ENCODE measurements at places on chromosomes 2 and 18.
A peak's percentile ranks its signal among the peaks of the same experiment; 100 is the strongest.

DNA sequence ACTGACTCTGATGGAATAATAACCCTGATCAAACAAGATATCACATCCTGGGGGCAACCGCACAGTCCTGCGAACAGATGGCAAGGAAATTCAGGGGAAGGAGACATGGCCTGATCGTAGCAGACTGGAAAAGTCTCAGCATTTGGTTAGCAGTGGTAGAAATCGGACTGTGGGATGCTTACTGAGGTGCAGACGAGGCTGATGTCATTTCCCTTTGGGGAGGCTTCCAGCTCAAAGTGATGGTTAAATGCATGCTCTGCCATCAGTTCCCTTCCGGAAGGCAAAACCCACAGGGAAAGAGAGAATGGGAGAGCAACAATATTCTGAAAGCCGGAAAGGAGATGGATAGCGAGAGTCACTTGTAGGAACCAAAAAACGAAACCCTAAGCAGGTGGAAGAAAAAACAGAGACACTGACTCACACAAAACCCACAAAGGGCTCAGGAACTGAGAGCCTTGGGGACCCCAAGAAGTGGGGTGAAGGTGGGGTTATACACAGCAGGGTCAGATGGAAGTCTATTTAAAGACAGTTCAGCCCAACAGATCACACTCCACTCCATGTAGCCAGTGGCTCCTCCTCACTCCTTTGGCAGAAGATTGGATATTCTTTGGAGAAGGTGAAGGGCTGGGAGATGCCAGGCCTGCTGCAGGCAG lies 93.1 kb downstream of the INPP5D start:
- no peak overlapping the region for H3K4me3 ChIP-seq
- no peaks in the 10 kb centered on the region for H3K27me3 ChIP-seq
- no peak for DNase-seq
- peaks cover 80% of the 10 kb centered on the region for H3K36me3 ChIP-seq
- H3K27ac ChIP-seq: no peak overlapping the region

- no peak overlapping the region for H3K4me3 ChIP-seq
- H3K36me3 ChIP-seq: no peaks in the 10 kb centered on the region
- no peaks in the 10 kb centered on the region for H3K27me3 ChIP-seq
- no peaks in the 10 kb centered on the region for H3K4me1 ChIP-seq
- no peak for DNase-seq
Observed at GRCh38 chr2:28080911-28081310, 190.4 kb downstream of the BABAM2 start.

DNA sequence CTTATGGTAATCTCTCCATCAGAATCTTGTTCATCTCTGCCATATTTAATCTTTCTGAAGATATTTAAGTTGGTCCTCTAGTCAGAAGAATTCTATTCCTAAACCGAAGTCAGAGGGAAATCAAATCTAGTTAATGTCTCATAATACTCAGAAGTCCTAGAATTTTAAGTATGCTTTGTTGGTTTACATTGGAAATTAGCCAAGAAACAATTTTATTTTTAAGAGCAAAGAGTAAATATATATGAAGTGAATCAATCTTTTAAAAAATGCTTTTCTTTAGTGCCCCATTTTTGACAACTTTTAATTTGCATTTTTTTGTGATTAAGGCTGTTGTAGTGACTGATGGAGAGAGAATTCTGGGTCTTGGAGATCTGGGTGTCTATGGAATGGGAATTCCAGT lies 38.1 kb downstream of the ME2 start:
- H3K4me1 ChIP-seq: no peaks in the 10 kb centered on the region
- no peak overlapping the region for H3K27ac ChIP-seq
- H3K36me3 ChIP-seq: peaks cover 38% of the 10 kb centered on the region
- DNase-seq: no peak

DNA sequence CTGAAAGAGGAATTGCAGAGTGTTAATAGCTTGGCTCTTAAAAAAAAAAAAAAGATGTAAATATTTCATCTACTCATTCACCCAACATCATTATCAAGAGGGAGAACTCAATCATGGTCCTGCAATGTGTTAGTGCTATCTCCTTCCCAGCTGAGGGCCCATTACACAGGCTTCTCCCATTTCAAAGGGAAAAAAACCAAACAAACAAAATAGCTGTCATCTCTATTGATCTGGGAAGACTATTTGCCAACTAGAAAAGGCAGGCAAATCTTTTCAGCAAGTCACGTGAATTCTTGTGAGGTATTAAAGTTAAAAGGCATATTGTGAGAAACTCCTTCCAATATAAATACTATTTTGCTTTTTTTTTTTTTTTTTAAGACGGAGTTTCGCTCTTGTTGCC lies 194.3 kb downstream of the MYO1B start:
- no peaks in the 10 kb centered on the region for H3K4me1 ChIP-seq
- H3K4me3 ChIP-seq: no peak overlapping the region
- H3K27me3 ChIP-seq: no peaks in the 10 kb centered on the region
- no peak overlapping the region for H3K27ac ChIP-seq
- DNase-seq: no peak

- no peak overlapping the region for H3K4me3 ChIP-seq
- H3K27ac ChIP-seq: no peak overlapping the region
- no peaks in the 10 kb centered on the region for H3K4me1 ChIP-seq
- no peaks in the 10 kb centered on the region for H3K36me3 ChIP-seq
Observed at GRCh38 chr2:240872317-240873097, 3.9 kb downstream of the AGXT start.

DNA sequence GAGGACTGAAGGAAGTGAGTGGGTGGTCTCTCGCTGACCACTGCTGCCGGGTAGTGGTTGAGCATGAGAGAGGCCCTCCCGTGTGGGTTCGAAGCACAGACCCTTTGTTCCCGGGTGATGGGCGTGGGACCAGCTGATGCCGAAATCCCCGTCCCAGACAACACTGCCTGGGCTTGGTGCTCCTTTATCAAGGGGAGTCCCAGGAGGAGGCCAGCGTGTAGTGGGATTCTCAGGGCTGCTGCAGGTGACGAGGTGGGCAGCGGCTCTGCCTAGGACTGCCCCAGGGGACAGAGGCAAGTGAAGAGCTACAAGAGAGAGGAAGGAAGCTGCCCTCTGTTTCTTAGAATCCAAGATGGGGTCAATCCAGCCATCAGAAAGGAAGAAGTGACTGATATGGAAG lies 251.3 kb upstream of the PXDN start:
- no peaks in the 10 kb centered on the region for H3K36me3 ChIP-seq
- H3K4me1 ChIP-seq: peaks cover 3% of the 10 kb centered on the region
- H3K27me3 ChIP-seq: no peaks in the 10 kb centered on the region
- no peak for DNase-seq
- H3K27ac ChIP-seq: no peak overlapping the region

DNA sequence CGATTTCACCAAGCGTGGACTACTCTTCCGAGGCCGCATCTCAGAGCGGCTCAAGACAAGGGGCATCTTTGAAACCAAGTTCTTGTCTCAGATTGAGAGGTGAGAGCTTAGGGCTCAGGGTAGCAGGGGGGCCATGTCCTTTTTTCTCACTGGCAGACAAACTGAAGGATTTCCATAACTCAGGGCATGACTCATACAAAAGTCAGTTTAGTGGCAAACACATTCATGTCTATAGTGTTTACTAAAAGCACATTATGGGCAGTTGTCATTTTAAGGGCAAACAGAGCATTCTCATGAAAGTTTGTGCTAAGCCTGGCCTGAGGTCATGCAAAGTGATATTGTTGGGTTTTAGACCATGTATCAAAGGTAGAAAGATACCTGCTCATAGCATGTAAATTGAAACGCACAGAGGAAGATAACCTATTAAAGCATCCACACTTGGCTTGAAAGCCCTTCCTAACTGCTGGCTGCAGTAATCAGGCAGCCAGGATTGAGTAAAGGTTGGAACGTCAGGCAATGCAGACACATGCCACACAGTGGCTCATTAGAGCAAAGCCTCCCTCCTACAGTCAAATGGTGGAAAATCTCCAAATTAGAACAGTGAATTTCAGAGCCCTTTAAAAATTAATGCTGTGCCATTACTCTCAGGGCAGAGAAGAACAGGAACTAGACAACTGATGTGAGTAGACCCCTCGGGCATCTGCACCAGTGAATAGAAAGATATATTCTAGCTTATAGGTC lies 54.2 kb downstream of the HK2 start:
- no peaks in the 10 kb centered on the region for H3K4me1 ChIP-seq
- no peak for DNase-seq

GRCh38 chr2:158024288-158024898 lies 77.3 kb upstream of the UPP2 start:
- no peaks in the 10 kb centered on the region for H3K27me3 ChIP-seq
- no peak overlapping the region for H3K4me3 ChIP-seq
- no peaks in the 10 kb centered on the region for H3K36me3 ChIP-seq
- no peaks in the 10 kb centered on the region for H3K4me1 ChIP-seq
- no peak overlapping the region for H3K27ac ChIP-seq
- peak; percentile 4 for DNase-seq

- H3K27me3 ChIP-seq: no peaks in the 10 kb centered on the region
- H3K36me3 ChIP-seq: no peaks in the 10 kb centered on the region
- H3K4me3 ChIP-seq: no peak overlapping the region
Observed at GRCh38 chr18:29156531-29156930, 979.6 kb upstream of the CDH2 start.

DNA sequence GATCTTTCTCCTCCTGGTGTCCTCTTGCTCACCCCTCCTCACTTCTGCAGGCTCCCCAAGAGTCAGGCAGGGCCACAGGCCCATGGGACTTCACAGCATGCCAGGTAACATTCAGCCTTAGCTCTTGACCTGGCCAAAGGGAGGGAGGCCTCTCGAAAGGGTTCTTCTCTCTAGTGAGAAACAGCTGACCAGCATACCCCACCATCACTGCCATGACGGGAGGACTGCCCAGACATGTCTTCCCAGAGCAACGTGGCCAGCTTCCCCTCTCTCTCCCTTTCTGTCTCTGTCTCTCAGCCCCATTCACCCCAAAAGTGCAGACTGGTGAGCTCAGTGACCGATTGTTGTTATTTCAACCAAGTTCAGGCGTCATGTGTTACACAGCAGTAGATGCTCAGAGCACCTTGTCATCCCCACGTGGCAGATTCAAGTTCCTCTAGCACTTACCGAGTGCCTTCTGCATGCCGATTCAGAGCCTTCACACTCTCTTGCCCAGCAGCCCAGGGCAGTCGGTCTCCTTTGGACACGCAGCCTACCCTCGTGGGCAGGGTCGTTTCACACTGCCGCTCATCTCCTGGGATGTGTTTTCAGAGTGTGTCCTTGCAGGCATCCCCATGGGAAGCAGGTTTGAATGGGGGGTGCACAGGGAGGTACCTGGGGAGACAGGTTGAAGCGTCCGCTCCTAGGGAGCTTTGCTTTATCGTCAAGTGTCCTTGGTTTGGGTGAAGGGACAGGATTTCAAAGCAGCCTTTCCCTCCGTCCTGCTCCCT lies 259.9 kb downstream of the NDUFA10 start:
- H3K4me1 ChIP-seq: no peaks in the 10 kb centered on the region
- H3K36me3 ChIP-seq: no peaks in the 10 kb centered on the region
- DNase-seq: no peak
- no peak overlapping the region for H3K27ac ChIP-seq
- H3K4me3 ChIP-seq: no peak overlapping the region

DNA sequence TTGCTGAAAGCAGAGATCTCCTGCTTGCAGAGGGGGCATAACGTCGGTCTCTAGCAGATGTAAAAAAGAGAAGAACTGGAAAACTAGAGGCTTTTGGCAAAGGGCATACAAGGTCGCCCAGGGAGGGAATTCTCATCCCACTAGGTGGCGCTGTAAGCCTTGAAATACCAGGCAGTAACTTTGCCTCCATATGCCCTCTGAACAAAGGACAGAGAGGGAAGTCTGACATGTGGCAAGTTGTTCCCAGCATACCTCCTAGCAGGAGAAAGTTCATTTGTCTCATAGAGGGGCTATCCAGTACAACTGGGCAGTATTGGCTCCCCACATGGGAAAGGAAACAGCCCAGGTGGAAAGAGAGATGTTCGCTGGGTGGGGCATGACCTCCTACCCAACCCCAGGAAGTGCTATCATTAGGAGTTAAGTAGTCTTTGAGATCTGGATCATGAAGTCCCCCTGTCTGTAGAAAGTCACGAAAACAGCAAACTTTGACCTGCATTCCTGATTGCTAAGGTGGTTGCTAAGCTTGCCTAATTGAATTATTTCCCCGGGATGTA lies 39.9 kb downstream of the STK17B start:
- H3K4me3 ChIP-seq: no peak overlapping the region
- H3K27me3 ChIP-seq: no peaks in the 10 kb centered on the region
- no peaks in the 10 kb centered on the region for H3K4me1 ChIP-seq

- no peaks in the 10 kb centered on the region for H3K27me3 ChIP-seq
- peaks cover 29% of the 10 kb centered on the region for H3K36me3 ChIP-seq
- peaks cover 3% of the 10 kb centered on the region for H3K4me1 ChIP-seq
Observed at GRCh38 chr18:79379251-79379905, 16.4 kb upstream of the NFATC1 start.

GRCh38 chr2:173982182-173982714 lies 17.1 kb upstream of the SP3 start:
- no peaks in the 10 kb centered on the region for H3K27me3 ChIP-seq
- H3K4me3 ChIP-seq: no peak overlapping the region
- H3K27ac ChIP-seq: no peak overlapping the region
- H3K4me1 ChIP-seq: no peaks in the 10 kb centered on the region
- H3K36me3 ChIP-seq: no peaks in the 10 kb centered on the region
- DNase-seq: no peak

GRCh38 chr2:230356084-230356483 lies 29.1 kb downstream of the SP140L start:
- no peaks in the 10 kb centered on the region for H3K27me3 ChIP-seq
- H3K36me3 ChIP-seq: peaks cover 25% of the 10 kb centered on the region
- H3K4me1 ChIP-seq: peaks cover under 1% of the 10 kb centered on the region
- H3K4me3 ChIP-seq: no peak overlapping the region
- no peak for DNase-seq

- DNase-seq: no peak
- no peak overlapping the region for H3K4me3 ChIP-seq
- no peak overlapping the region for H3K27ac ChIP-seq
- peaks cover 5% of the 10 kb centered on the region for H3K36me3 ChIP-seq
- H3K4me1 ChIP-seq: peaks cover 9% of the 10 kb centered on the region
Observed at GRCh38 chr2:19871836-19872235, 29.9 kb downstream of the TTC32 start.

- no peak overlapping the region for H3K4me3 ChIP-seq
- DNase-seq: no peak
- no peak overlapping the region for H3K27ac ChIP-seq
- H3K4me1 ChIP-seq: no peaks in the 10 kb centered on the region
- no peaks in the 10 kb centered on the region for H3K27me3 ChIP-seq
Observed at GRCh38 chr18:10070561-10071000, 156.8 kb downstream of the VAPA start.

- no peaks in the 10 kb centered on the region for H3K4me1 ChIP-seq
- H3K36me3 ChIP-seq: no peaks in the 10 kb centered on the region
- H3K27ac ChIP-seq: no peak overlapping the region
- H3K27me3 ChIP-seq: no peaks in the 10 kb centered on the region
- no peak for DNase-seq
Observed at GRCh38 chr2:46032996-46033395, 264.2 kb upstream of the EPAS1 start.

GRCh38 chr2:2645162-2645855 lies 314.2 kb upstream of the MYT1L start:
- peaks cover 4% of the 10 kb centered on the region for H3K4me1 ChIP-seq
- H3K4me3 ChIP-seq: no peak overlapping the region
- H3K27ac ChIP-seq: no peak overlapping the region
- H3K36me3 ChIP-seq: no peaks in the 10 kb centered on the region
- H3K27me3 ChIP-seq: no peaks in the 10 kb centered on the region
- DNase-seq: no peak

GRCh38 chr2:119756837-119757236 lies 2.9 kb upstream of the PTPN4 start:
- H3K4me3 ChIP-seq: no peak overlapping the region
- H3K36me3 ChIP-seq: no peaks in the 10 kb centered on the region
- H3K27ac ChIP-seq: no peak overlapping the region
- no peaks in the 10 kb centered on the region for H3K4me1 ChIP-seq
- no peaks in the 10 kb centered on the region for H3K27me3 ChIP-seq
